ENCODE measurements at places on chromosomes 4 and X. TPM values are rescaled to one million over a fixed set of nuclear protein-coding genes. Genes with fewer than 3 reads are reported as not detected.

The FAM9B gene
- 0.15 TPM for polyA plus RNA-seq

GRCh38 chr4:58225460-58225859 lies 1115.3 kb upstream of the IGFBP7 start:
- no peak for DNase-seq

- no peak for DNase-seq
These were observed 130.3 kb downstream of the ADGRA3 start for GRCh38 chr4:22385611-22386011.

DNA sequence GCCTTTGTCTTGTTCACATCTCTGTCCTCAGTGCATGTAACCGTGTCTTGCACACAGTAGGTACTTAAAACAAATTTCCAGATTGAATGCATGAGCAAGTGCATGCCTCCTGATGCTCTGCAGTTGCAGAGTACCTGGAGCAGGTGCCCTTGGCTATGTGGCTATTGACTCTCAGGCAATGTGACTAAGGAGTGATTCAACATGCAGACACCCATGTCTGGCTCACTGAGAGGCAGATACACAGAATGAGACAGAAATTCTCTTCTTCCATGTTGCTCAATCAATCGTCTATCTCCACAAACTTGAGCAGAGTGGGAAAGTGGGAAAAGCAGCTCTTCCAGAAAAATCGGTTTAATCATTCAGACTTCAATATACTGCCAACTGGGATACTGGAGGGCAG lies 111.0 kb downstream of the CHRDL1 start:
- DNase-seq = no peak

DNA sequence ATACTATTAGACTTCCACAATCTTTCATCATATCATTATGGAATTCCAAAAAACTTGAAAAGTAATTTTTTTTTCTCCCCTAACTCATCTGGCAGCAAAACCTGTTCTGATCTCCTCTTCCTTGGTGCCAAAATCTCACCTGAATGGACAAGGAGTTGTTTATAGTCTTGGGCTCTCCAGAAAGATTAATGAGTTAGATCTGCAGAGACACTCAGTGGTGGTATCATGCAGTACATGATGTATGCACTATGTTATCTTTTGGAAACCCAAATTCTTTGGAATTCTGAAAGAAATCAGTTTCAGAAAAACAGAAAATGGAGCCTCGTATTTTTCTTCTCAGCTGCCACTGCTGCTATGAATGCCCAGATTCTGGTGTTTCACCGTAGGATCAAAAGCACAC lies 11.7 kb downstream of the GPM6B start:
- no peak for DNase-seq

DNA sequence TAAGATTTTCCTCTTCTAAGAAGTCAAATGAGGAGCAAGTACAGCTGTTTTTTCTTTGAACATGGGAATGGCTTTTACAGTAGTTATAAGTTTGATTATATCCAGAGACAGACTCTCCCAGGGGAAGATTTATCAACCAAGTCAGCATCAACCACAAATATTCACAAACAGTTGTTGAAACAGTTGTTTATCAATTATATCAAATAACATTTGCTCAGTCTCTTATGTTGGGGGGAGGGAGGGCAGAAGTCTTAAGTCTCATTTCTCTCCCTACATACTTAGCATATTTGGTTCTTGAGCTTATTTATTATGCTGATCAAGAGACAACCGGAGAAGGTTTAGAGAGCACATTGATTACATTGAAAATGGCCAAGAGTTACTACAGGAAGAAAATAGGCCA lies 110.1 kb downstream of the FBXO8 start:
- no peak for DNase-seq

DNA sequence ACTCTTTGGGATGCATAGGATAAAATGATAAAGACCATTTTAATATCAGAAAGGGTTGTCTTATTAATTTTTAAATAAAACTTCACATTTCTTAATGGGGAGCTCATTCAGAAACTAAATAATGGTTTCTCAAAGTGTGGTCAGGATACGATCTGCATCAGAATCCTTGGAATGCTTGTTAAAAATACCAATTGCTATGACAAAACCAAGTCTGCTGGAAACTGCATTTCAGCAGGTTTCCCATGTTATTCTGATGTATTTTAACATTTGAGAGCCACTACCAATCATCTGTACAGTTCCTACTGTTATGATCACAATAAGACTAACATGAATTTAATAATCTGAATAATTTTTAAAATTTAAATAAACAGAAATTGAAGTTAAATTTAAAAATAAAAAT lies 115.1 kb downstream of the SOWAHB start:
- DNase-seq = no peak

DNA sequence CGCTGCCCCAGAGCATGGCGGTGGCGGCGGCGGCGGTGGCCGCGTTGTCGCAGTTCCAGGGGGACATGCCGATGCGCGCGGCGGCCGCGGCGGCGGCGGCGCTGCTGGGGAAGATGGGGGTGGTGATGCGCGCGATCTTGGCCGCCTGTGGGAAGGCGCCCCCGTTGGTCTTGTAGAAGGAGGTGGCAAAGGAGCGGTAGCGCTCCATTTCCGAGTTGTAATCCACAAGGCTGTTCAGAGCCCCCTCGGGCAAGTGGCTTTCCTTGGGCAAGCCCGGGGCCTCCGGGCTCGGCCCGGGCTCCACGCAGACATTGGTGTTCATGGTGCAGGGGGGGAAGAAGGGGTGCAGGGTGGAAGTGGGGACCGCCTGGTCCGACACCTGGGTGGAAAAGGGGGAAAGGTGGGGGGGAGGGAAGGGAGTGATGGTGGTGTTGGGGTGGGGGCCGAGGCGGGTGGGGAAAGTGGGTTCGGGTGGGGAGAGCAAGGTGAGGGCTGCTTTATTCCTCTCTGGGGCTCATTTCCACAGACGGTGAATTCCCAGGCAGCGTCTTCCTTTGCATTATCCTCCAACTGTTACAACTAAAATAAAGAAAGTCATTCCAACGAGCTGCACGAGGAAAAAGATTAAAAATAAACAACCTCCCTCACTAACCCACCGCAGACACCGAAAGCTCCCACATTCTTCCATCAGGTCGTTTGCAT lies 3.1 kb downstream of the CXXC4 start:
- DNase-seq = peak; percentile 53

The TRIM60 gene
- polyA plus RNA-seq = not detected

The MAP7D2 gene
- polyA plus RNA-seq = 4.1 TPM

GRCh38 chr4:81607950-81608349 lies 136.2 kb upstream of the RASGEF1B start:
- no peak for DNase-seq

DNA sequence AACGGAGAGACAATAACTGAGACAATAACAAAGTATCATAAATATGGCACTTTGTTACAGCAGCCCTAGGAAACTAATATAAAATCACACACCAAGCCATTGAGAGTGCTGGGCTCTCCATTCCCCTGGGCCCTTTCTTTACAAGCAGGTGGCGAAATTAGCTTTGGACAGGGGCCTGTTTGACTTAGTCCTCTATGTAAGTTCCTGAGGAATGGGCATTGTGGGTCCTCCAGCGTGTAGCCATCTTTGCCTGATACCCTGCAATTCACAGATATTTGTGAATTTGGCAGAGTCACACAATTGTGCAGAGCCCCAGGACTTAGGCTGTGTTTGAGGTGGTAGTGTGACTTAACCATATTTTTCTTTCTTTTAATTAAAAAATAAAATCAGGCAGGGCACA lies 67.6 kb downstream of the BCOR start:
- DNase-seq = no peak

- DNase-seq = no peak
These were observed 16.4 kb upstream of the CTBP1 start for GRCh38 chr4:1265351-1265750.

The FOXP3 gene
- 0.76 TPM for polyA plus RNA-seq

The USP17L12 gene
- polyA plus RNA-seq = not detected

Data from large intestine (tissue), 12 donors.